ENCODE measurements at places on chromosomes 13 and 19.
A peak's percentile ranks its signal among the peaks of the same experiment; 100 is the strongest.

GRCh38 chr19:33219261-33219815 lies 6.3 kb downstream of the SLC7A10 start:
- no peak for DNase-seq

- no peak for DNase-seq
Observed at GRCh38 chr13:112466132-112467058, 90.2 kb downstream of the SPACA7 start.

GRCh38 chr19:3132971-3133792 lies 2.7 kb upstream of the GNA15 start:
- peak; percentile 80 for DNase-seq

GRCh38 chr13:20921572-20921971 lies 19.0 kb upstream of the XPO4 start:
- no peak for DNase-seq

- no peak for DNase-seq
Observed at GRCh38 chr13:31997641-31998040, 33.9 kb upstream of the FRY start.

- no peak for DNase-seq
Observed at GRCh38 chr19:44949550-44949949, 3.7 kb downstream of the APOC2 start.

- DNase-seq = peak; percentile 73
Observed at GRCh38 chr13:27953676-27954405, 15.3 kb downstream of the CDX2 start.

DNA sequence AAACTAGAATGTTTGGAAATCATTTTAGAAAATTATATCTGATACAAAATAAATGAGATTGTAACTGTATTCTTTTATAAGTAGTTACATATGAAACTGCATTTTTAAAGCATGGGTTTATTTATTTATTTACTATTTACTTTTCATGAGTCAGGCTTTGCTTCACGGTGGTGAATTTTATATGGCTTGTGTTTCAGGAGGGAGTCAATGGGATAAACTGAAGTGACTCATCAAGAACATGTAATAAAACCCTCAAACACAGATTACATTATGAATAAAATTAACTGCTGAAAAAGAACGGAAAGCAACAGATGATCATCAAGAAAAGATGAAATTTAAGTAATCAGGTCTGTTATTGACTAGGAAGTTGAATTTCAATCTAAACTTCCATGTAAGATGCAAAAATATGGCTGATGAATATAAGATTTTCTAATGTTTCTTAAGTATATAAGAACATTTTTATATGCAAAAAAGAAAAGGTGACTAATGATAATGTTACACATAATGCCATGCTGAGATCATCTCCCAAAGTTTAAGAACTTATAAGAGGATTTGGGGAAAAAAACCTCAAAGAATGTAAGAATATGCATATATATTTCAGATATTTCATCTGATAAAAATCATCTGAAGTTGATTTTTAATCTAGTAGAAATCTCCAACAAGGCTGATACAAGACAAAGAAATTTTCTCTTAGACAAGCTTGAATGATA lies 383.6 kb downstream of the SLITRK1 start:
- DNase-seq = no peak

DNA sequence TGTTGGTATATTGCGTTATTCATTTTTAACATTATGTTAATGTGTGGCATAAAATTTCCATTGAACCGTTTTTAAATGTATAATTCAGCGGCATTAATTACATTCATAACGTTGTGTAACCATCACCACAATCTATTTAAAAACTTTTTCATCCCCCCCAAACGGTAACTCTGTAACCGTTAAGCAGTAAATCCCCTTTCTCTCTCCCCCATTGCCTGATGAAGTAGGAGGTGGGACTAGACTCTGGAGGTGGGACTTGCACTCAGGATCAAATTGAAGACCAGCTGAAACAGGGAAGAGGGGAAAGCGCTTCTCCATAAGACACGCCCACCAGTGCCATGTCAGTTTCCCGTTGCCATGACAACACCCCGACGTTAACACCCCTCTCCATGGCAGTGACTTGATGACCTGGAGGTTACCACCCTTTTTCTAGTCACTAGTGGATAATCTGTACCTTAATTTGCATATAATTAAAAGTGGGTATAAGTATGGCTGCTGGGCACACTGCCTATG lies 16.8 kb downstream of the CLEC11A start:
- DNase-seq = no peak

DNA sequence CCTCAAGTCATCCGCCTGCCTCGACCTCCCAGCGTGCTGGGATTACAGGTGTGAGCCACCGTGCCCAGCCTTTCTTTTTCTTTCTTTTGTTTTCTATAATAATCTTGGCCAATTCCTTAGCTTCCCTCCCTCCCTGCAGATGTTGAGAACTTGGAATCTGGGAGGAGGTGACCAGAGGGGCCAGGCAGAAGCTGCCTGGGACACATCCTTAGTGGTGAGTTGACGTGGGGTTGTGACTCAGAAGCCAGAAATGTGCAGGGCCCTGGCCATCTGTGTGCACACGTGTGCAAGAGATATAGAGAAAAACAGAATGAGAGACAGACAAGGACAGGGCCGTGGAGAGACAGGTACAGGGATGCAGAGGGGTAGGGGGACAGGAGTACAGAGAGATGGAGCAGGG lies 154.3 kb downstream of the SIPA1L3 start:
- DNase-seq = no peak

DNA sequence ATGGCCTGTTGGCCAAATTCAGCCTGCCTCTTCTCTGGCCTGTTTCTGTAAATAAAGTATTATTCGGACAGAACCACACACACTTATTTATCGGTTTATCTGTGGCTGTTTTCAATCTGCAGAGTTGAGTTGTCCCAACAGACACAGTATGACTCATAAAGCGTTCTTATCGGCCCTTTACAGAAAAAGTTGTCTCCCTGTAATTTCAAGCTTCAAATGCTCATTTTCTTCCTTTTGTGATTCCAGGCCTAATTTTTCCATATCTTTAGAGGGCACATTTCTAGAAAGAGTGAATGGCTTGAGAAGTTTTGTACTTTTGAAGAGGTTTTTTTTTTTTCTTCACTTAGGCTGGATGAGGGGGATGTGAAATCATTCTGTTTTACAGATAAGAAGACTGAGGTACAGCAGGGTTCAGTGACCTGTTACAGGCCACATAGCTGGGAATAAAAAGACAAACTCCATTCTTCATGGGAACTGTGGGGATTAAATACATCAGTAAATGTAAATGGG lies 440.9 kb downstream of the TSHZ3 start:
- DNase-seq = no peak

DNA sequence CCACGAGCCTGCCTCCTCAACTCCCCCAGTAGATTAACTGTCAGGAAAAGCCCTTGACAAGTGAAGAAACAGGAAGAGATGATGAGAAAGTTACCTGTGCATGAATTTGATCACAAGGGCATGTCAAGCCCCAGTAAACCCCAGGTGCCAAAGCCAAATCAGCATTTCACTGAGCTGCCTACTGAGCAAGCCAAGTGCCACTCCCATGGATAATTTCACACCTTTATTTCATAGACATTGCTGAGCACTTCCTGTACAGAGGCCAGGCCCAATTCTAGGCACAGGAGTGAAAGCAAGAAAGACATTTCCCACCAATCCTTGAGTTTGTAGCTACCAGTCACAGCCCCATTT lies 2.4 kb downstream of the GADD45GIP1 start:
- no peak for DNase-seq

DNA sequence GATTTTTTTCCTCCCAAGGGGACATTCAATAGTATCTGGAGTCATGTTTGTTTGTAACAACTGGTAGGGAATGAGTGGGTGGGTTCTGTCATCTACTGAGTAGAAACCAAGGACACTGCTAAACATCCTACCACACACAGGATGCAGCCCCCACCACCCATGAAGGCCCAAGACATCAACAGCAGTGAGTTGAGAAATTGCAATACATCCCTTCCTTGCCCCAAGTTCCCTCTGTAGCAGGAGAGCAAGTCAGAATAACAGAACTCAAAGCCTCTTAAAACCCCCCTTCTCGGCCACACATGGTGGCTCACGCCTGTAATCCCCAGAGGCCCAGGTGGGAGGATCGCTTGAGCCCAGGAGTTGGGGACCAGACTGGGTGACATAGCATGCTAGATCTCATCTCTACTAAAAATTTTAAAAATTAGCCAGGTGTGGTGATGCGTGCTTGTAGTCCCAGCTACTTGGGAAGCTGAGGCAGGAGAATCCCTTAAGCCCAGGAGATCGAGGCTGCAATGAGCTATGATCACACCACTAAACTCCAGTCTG lies 2.4 kb upstream of the CYP2F1 start:
- DNase-seq = no peak

DNA sequence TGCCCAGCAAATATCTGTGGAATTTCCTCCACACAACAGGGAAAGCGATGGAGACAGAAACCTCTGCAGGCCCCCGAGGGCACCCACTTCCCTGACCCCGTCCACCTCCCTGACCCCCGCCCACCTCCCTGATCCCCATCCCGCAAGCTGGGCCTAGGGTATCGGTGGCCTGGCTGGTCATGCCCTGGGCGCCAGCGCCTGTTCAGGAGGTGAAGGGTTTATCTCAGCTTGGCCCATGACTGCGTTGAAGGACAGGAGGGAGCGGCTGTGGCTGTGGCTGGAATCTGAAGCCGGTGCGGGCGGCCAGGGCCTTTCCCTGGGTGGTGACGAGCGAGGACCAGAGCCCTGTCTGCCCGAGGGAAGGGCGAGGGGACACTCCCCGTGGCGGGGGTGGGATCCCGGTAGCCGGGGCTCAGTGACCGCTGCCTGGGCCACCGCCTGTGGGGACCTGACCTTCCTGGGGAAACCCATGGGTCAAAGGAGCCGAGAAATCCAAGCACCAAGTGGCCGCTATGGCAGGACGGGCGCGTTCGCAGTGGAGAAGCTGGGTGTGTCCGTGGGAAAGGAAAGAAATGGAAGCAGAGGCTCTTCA lies 20.7 kb downstream of the GAS6 start:
- DNase-seq = no peak

GRCh38 chr19:50264483-50265186 lies 61.2 kb downstream of the MYH14 start:
- no peak for DNase-seq

DNA sequence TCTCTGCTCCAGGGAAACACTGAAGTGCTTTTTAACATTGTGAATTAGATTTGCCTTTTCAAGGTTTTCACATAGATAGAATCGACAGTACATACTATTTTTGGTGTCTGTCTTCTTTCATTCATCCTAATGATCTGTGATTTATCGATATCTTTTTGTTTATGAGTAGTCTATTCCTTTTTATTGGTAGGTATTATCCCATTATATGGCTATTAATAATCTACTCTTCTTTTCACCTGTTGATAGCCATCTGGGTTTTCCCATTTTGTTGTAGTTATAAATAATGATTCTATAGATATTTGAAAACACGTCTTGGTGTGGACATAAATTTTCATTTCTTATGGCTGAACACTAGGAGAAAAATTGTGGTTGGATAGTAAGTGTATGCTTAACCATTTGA lies 262.6 kb downstream of the MAB21L1 start:
- no peak for DNase-seq

- DNase-seq = peak; percentile 64
Observed at GRCh38 chr13:29543230-29544215, 52.0 kb downstream of the SLC7A1 start.

GRCh38 chr13:93378184-93378583 lies 151.6 kb downstream of the GPC6 start:
- DNase-seq = no peak

GRCh38 chr13:36014763-36015162 lies 116.4 kb downstream of the DCLK1 start:
- no peak for DNase-seq

DNA sequence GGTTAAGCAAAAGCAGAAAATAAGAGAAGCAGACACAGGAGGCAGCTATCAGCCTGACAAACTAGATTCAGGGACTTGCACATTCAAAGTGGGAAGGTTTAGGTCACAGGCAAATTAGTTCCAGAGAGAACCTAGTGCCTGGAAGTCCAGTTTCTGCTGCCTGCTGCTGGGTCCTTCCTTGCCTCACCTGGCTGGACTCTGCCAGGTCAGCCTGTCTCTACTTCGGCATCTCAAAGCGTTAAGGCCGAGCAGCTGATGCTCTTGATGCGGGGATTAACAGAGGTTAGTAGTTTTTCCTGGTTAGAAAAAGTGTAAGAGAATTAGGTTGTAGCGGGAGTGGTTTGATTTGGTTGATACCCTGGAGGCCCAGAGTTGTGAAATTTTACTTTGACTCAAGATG lies 52.0 kb downstream of the KLF5 start:
- no peak for DNase-seq

GRCh38 chr13:101706651-101707050 lies 254.2 kb downstream of the ITGBL1 start:
- DNase-seq = no peak

GRCh38 chr13:20526664-20527063 lies 1.0 kb upstream of the CRYL1 start:
- DNase-seq = no peak

DNA sequence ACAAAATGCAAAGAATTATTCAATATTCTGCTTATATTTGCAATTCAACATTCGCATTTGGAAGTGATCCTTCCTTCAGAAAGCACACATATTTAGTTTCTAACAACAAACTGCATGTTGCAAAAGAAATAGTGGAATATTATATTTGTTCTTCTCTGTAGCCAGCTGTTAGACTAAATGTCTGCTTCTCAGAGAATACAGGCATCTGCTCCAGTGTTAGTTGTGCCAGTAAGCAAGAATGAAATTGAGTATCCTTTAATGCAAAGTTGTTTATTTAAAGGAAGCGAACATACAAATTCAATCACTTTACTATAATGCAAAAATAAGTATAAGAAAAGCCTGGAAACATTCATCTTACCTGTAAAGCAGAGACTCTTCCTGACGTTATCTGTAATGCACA lies 663 bp downstream of the SLITRK6 start:
- DNase-seq = no peak

GRCh38 chr13:75985132-75985531 lies 349.0 kb downstream of the LMO7 start:
- DNase-seq = no peak

GRCh38 chr13:40013554-40013953 lies 358.1 kb downstream of the COG6 start:
- DNase-seq = no peak

- no peak for DNase-seq
Observed at GRCh38 chr13:39685652-39686051, 30.2 kb downstream of the COG6 start.

DNA sequence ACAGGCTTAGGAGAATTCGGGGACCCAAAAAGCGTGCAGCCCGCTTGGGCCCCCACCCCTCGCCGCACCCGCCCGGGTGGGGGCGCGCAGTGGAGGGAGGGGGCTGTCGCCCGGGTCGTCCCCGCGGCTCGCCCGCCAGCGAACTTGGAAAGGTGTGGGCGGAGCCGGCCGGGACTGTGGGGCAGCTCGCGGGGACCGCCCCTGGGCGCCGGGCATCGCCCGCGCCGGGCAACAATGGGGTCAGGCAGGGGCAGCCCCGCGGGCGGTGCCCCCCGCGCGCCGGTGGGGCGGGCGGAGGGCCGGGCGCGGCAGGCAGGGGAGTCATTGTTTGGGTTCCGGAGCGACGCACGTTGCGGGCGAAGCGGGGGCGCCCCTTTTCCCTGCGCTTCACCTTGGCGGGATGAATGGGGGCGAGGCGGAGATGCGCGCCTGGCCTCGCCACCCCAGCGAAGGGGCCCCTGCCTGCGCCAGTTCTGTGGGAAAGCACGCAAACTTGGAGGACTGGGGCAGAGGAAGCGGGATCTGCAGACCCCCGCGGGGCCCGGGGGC lies 647 bp upstream of the KLF12 start:
- DNase-seq = peak; percentile 74
